ENCODE measurements at places on chromosomes 7 and 10.

DNA sequence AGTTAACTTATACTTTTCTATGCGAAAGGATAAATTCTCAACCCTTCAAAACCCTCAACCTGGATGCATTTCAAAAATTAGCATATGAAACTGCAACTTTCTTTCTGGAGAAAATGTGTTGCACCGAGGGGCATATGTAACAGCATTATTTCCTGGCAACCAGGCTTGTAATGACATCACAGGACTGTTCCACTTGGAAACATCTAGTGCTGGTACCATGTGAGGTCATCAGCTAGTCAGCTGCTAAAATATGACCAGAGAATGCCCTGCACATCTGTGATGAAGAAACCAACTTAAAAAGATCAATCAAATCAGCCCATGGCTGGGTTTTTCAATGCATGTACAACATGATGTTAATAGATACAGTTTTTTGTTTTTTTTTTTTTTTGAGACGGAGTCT is 40.0 kb downstream of the FGFR2 start:
- DNase-seq, result no peak

DNA sequence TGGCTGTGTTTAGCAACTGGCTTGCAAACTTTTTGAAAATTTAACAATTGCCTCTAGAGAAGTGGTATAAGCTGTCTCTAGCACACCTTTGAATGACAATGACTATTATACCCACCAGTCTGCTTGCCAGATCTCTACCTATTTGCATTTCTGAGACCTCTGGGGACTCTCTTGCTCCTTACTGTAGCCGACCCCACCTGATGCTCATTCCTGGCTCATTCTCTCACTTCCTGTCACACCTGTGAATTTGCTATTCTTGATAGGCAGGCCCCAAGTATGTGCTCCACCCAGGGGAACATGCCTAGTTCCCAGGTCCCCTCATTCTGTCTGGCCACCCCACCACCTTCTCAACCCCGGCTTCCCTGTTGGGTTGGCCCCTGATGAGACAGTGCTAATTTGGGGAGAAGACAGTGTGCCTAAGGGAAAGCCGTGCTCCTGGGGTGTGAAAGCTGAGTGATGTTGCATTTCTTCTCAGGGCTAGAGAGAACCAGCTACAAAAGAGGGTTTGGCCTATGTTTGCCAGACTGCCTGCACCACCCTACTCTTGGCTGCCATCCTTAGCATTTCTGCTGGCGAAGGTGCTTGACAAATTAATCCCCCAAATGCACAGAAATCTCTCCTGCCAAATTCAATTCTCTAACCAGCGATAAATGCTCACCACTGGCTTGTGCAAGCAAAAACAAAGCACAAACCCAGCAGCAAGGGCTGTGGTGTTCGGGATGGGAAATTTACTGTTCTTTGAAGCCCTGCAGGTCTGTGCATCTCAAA is 138.2 kb downstream of the RPS24 start:
- DNase-seq, result no peak

DNA sequence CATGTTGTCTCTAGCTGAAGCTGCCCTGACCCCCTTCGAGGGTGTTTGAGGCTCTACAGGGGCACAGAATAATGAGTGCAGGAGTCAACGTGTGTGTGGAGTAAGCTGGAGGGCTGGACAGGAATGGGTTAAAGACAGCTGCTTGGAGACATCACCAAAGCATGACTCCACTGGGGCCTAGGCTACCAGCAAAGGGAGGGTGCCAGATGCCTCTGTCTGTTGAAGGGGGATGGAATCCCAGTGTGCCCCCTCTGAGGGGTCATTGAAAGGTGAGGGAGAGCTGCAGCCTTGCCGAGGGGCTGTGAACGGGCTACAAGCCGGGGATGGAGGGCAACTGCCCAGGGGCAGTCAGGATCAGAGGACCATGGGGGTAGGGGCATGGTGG is 51.7 kb upstream of the PODXL start:
- DNase-seq, result no peak

DNA sequence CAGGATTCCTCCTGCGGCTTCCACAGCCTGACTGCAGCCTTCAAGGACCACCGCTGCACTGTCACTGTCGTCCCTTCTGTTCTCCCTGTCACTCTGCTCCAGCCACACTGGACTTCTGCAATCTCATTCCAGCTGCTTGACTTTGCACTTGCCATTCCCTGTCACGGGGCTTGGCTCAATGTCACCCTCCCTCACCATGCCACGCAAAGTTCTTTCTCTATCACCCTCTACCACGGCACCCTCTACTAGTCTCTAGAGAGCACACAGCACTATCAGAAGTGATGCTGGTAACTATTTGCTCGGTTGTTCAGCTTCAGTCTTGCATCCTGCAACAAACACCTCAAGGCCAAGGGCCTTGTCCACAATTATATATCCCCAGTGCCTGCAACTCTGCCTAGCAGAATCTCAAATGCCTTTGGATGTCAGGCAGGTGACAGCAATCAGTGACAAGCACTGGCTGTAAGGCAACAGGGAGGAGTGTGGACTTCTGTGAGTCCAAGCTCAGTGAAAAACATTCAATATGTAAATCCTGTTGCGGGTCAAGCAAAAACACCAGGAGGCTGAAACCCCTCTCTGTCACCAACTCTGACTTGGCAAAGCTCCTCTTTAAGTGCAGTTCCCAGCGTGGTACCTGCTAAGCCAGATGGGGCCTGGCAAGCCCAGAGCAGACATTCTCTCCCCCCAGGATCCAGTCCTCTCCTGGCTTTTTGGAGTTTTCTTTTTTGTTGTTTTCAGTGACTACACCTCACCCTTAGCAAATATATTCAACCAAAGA is 259.9 kb downstream of the FGFR2 start:
- DNase-seq, result no peak

GRCh38 chr7:30755384-30756154 is 3.6 kb downstream of the INMT start:
- no peak for DNase-seq

- DNase-seq, result no peak
Measured at GRCh38 chr10:3350617-3351258, 178.2 kb upstream of the PITRM1 start.

- no peak for DNase-seq
Measured at GRCh38 chr7:21926448-21926847, 19.3 kb downstream of the CDCA7L start.

GRCh38 chr10:16425449-16425848 is 11.4 kb upstream of the PTER start:
- no peak for DNase-seq

- DNase-seq, result no peak
Measured at GRCh38 chr7:118029826-118030422, 154.0 kb upstream of the LSM8 start.

DNA sequence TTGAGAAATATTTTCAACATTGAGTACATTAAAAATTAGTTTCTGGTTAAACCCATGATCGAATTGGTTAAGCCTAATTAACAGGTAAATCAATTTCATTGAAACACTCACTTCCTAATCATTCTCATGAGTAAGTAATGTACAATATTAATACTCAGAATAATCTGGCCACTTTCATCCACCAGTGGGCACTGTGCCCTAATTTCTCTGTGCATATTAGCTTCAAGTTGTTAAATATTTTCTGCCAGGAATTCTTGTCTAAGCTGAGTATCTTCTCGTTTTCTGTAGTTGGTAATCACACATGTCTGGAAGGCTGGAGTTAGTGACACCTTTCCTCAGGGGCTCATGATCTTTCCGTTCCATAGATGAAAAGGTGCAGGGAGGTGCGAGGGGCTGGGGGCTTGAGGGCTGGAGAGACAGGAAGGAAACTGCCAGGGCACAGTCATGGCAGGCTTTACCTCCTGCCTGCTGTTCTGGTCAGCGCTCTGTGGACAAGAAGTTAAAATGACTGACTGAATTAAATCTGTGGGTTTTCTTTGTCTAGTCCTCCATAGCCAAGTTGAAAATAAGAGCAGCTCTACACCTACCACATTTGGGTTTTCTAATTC is 71.9 kb downstream of the WIPF3 start:
- DNase-seq, result no peak

- DNase-seq, result no peak
Measured at GRCh38 chr7:71243736-71244410, 111.9 kb downstream of the GALNT17 start.

GRCh38 chr10:1532636-1533035 is 204.7 kb downstream of the ADARB2 start:
- no peak for DNase-seq

- no peak for DNase-seq
Measured at GRCh38 chr10:123229927-123230630, 75.9 kb downstream of the BUB3 start.

GRCh38 chr7:47844311-47844710 is 104.0 kb downstream of the PKD1L1 start:
- no peak for DNase-seq

GRCh38 chr10:83012866-83013265 is 1126.4 kb upstream of the GHITM start:
- DNase-seq, result no peak

GRCh38 chr10:84196083-84196482 is 1.7 kb downstream of the CDHR1 start:
- no peak for DNase-seq

GRCh38 chr10:44922796-44923545 is 11.8 kb downstream of the TMEM72 start:
- no peak for DNase-seq

DNA sequence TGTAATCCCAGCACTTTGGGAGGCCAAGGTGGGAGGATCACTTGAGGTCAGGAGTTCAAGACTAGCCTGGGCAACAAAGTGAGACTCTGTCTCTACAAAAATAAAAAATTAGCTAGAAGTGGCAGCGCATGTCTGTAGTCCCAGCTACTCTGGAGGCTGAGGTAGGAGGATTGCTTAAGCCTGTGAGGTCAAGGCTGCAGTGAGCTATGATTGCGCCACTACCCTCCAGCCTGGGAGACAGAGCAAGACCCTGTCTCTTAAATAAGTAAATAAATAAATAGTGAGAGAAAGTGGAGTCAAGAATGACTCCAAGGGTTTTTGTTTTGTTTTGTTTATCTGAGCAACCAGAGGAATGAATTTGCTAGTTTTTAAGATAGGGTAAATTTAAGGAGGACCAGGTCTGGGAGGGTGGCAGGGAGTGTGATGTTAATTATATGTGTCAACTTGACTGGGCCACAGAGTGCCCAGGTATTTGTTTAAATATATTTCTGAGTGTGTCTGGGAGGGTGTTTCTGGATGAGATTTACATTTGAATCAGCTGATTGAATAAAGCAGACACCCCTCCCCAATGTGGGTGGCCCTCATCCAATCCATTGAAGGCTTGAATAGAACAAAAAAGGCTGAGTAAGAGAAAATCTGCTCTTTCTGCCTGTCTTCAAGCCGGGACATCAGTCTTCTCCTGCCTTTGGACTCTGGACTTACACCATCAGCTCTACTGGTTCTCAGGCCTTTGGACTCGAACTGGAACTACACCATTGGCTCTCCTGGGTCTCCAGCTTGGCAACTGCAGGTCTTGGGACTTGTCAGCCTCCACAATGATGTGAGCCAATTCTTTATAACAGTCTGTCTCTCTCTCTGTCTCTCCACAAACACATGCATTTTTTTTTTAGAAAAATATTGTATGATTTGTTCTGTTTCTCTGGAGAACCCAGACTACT is 23.5 kb downstream of the IMPDH1 start:
- no peak for DNase-seq
